Left ventricle myocardium inferior (tissue), 1 donor: ENCODE measurements at places on chromosomes 6 and 20.

- no peak for DNase-seq
Measured at GRCh38 chr6:2502998-2503674, 247.6 kb downstream of the MYLK4 start.

DNA sequence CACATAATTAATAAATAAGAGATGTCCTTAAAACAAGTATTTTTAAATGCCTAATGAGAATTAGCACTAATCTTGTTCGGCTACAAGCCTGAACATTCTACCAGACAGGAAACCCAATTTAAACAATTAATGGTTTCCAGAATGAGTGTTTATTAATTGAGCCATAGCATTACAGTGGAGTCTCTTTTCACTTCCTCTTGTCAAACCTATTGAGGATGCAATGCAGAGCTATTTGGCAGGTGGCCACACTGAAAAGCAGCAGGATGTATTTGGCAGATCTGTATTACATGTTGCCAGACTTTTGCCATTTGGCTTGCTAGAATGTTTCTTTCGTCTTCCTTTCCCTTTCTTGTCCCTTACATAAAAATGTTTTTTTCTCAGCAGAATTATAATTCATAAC lies 475.2 kb upstream of the MARCKS start:
- peak; percentile 37 for DNase-seq

DNA sequence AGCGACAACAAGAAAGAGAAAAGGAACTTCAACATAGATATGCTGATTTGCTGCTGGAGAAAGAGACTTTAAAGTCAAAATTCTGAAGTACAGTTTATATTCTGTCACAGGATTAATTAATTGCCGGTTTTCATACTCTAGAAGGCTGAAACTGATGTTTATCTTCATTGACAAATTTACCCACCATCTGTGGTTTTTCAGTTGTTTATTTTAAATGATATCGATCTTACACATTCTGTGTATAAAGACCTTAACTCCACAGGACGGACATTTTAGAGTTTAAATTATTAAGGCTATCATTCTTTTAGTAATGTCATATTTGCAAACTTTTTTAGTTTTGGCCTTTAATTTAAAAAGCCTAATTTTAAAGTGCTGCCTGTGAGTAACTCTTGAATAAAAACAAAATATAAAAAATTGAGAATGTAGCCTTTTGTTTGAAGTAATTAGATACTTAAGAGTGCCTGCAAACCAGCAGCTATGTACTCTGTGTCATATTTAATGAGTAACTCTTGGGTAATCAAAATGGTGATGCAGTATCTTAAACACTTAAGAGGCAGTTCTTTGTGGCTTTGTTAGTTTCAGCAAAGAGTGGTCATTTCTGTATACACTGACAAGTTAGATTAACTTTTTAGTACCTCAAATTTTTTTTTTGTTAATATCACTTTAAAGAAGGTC lies 59.3 kb downstream of the CDC5L start:
- DNase-seq, result no peak

DNA sequence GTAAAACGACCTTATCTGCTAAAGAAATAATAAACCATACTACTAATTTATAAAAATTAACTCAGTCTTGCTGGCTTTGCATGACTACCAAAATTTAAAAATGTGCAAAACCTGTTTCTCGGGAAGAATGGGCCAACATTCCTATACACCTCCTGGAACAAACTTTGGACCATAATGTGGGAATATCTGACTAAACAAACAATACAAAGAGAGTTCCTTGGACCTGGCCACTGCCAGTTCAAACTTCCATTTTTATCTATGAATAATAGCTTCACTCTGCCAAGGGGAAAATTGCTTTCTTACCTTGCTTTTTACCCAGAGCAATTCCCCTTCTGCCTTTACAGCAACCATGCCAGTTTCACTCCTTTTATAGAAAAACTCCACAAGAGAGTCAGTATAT lies 38.7 kb upstream of the POU5F1 start:
- no peak for DNase-seq

- DNase-seq, result peak; percentile 32
Measured at GRCh38 chr6:21033575-21034026, 499.3 kb downstream of the CDKAL1 start.

GRCh38 chr20:56953048-56953586 lies 313.3 kb downstream of the BMP7 start:
- no peak for DNase-seq

- DNase-seq, result no peak
Measured at GRCh38 chr6:36577301-36577700, 16.9 kb upstream of the SRSF3 start.

GRCh38 chr6:28347119-28347518 lies 2.6 kb upstream of the ZKSCAN3 start:
- no peak for DNase-seq

DNA sequence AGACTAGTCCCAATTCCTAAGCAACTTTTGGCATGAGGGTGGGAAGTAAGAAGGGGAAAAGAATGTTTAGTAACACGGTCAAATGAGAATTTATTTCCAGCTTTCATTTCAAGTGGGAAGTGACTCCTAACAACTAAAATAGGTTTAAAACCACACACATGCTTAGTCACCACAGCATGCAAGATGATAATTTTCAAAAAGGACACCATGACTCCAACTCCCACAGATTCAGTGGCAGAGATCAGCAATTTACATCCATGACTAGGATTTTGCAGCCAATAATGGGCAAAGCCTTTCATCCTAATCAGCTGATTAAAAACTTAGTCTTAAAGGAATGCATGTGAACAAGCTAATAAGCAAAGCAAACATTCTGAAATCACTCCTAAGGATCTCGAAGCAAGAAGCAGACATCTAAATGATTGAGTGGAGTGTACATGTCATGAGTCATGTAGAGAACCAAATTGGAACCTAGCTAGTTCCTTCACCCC lies 48.1 kb upstream of the GCLC start:
- no peak for DNase-seq

DNA sequence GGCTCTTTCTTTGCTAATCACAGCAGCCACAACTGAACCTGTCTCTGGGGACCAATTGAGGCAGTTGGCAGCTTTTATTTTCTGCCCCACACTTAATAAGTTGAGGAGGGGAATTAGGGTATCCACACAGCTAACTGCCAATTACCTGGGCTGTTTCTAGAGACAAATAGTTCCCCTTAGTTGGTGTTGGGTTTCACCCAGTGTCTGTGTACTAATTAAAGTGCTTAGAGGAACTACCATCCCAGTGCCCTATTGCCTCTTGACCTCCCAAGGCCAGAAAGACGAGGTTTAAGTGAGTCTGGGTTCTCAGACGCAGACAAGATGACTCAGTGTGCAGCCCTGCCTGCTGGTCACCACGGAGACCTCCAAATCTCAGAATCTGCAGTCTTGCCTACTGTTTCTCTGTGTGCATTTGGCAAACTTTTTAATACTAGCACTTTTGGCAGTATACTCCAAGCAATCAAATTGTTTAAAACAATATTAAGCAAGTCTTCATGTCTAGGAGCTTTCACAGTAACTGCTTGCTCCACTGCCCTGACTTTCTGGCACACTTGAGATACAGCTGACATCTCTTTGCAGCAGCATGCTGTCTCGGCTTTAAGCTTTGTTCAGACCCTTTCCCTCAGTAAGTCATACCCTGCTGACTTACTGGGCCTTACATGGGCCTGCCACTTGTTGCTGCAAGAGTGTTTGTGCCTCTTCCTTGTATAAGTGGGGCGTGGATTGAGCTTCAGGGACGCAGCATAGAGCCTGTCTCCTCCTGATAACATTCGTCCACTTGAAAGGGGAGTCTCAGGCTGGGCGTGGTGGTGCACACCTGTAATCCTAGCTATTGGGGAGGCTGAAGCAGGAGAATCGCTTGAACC lies 31.9 kb downstream of the STK35 start:
- no peak for DNase-seq

- DNase-seq, result peak; percentile 59
Measured at GRCh38 chr20:47352332-47353238, 3.9 kb downstream of the ZMYND8 start.

- DNase-seq, result no peak
Measured at GRCh38 chr6:113385020-113385431, 472.1 kb upstream of the MARCKS start.

- no peak for DNase-seq
Measured at GRCh38 chr6:128000363-128000762, 99.5 kb upstream of the THEMIS start.

- peak; percentile 66 for DNase-seq
Measured at GRCh38 chr20:50794846-50795634, at the start of gene BCAS4. TSS of gene BCAS4 (plus strand) at chr20:50795061. CDS start at chr20:50795084, 23 bp downstream.

GRCh38 chr6:63672582-63673129 lies 37.1 kb downstream of the PHF3 start:
- no peak for DNase-seq

GRCh38 chr20:49323622-49324238 lies 45.9 kb upstream of the ZNFX1 start:
- no peak for DNase-seq

DNA sequence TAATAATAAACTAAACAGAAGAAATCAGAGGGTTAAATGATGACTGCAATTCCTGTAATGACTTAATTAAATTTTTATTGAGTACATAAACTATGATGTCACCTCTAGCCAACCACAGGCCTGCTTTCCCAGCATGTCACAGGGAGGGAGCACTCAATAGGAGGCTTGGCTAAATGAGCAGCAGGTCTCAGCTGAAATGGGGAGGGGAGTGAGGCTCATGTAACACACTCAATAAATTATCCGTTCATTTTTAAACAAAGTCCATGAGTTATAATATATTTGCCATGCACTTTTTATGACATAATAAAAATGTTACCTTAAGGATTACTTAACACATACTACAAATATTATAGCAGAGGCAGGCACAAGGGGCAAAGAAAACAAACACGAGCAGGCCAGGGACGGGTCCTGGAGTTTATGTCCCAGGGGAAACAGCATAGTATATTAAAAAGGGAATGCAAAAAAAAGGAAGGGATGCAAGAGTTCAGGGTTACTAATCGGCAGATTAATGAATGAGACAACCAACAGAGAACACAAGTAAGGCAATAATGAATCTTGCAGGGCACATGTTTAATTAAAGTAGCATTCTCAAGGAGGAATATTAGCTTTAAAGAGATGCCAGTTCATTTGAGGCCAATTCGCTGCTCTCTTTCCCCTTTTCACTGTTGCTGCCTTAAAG lies 27.1 kb upstream of the FAM83C start:
- no peak for DNase-seq

- no peak for DNase-seq
Measured at GRCh38 chr6:34511214-34511914, 44.8 kb downstream of the SPDEF start.

DNA sequence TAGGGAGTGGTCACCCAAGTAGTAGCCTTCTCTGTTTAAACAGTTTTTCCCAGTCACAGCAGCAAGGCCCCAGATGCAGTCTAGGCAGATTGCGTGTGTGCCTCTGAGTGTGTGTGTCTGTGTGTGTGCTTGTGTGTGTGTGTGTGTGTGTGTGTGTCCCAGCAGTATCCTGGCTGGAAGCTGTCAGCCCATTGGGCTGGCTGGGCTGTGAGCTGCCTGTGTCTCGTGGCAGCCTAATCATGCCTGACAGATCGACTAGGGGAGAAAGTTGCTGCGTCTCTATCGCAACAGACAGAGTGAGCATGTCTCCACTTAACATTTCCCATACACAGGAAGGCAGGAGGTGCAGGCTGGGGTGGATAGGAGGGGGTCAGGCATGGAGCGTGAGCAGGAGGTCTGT lies 42.9 kb upstream of the LRFN2 start:
- DNase-seq, result no peak

DNA sequence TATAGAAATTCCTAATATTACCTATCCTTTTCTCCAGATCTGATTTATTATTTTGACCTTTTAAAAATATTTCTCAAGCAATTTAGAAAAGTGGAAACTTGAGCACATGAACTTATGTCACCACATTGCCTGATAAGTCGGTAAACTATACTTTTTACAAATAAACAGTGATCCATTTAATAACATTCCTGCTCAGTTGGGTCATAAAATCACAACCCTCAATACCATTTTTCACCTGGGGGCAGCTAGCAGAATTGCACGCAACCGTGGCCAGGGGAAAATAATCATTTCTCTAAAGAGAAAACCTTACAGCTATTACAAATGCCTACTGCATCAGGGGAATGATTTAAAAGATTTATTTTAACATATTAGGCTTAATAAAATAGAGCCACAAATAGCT lies 614.5 kb downstream of the PHF3 start:
- no peak for DNase-seq

DNA sequence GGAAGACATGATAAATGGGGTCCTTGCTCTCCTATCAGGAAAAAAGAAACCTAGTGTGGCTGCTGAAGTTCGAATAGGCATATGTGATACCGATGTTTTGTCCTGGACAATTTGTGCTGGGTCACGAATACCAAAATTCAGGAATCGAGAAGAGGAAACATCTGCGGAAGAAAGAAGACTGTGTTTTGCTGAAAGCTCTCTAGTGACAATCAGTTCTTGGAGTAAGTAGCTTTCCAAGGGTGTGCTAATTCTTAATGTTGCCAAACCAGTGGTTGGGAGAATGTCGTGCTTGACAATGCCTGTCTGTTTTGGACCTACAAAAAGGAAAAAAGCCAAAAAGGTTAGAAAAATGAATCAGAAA lies 956.1 kb downstream of the PHF3 start:
- no peak for DNase-seq

- DNase-seq, result no peak
Measured at GRCh38 chr20:19397666-19398065, 185.2 kb downstream of the SLC24A3 start.

GRCh38 chr20:45924391-45925261 lies 9.9 kb upstream of the PCIF1 start:
- DNase-seq, result peak; percentile 50
